Progenitor cell of endocrine pancreas (in vitro differentiated cells): ENCODE measurements at places on chromosomes 2 and 18. TPM values are rescaled to one million over a fixed set of nuclear protein-coding genes. Genes with fewer than 3 reads are reported as not detected.

The PLEKHB2 gene
- total RNA-seq = 38.8 and 40.9 TPM in 2 replicates

The IGFBP5 gene
- total RNA-seq = 73.9 and 75.3 TPM in 2 replicates

The ATOH8 gene
- total RNA-seq = 1.3 and 1.7 TPM in 2 replicates

- no peak overlapping the region for H3K4me3 ChIP-seq
- H3K36me3 ChIP-seq = no peaks in the 10 kb centered on the region
- no peaks in the 10 kb centered on the region for H3K27me3 ChIP-seq
Observed at GRCh38 chr18:13635046-13635445, 91.3 kb downstream of the FAM210A start.

The SCTR gene
- 33.1 and 34.9 TPM in 2 replicates for total RNA-seq

DNA sequence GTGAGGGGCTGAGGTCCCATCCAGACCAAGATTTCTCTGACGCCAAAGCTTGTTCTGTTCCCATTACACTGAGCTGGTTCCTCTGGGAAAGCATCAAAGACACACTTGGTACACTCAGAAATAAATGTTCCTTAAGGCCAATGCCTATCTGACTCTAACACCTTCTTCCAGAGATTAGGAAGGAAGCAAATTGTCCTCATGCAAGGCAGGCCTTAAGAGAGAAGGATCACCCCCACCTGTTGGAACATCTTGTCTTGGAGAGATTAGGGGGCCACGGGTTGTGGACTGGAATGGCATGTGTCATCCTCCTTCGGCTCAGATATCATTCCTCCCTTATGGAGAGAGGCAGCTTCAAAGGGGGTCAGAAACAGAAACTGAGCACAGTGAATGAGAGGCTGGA is 100.2 kb downstream of the ANKRD44 start:
- H3K27me3 ChIP-seq = no peaks in the 10 kb centered on the region
- H3K4me1 ChIP-seq = peaks cover 13% of the 10 kb centered on the region
- no peak overlapping the region for H3K4me3 ChIP-seq
- H3K27ac ChIP-seq = peak overlapping the region; percentile 31
- H3K36me3 ChIP-seq = no peaks in the 10 kb centered on the region

DNA sequence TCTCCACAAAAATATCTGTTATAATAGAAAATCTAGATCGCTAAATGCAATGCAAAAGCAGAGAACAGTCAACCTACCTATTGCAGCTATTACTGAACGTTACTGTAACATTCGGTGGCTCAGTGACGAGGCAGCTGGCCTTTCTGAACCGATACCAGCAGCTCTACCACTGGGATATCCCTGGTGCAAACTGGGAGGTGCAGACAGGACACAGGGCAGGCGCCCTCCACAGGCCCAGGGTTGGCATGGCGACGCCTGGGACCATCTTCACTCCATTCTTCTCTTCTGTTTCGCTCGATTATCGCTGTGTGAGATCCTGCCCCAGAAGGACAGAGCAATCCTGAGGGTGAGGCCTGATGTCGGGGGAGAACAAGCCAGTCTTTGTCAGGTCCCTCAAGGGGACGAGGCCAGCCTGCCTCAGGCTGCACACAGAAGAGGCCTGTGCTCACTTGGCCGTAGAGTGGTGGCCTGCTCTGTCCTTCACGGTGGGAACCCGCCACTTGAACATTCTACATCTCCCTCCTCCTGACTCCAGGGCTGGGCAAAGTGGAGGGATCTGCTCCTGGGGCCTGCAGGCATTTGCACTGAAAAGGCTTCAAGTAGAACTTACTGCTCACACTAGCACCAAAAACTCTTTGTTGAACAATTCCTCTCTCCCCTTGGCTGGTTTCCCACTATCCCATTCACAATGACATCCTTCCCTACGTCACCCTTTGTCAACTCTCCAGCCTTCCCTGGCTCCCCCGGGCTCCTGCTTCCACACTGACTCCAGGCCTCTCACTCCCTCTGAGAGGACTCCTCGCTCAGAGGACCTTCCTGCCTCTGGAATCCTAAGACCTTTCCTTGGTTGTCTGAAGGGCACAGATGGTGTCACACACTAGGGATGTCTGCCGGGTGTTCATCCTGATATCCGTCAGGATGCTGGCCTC is 49.7 kb downstream of the CYRIA start:
- H3K36me3 ChIP-seq = no peaks in the 10 kb centered on the region
- DNase-seq = no peak
- peaks cover 33% of the 10 kb centered on the region for H3K27me3 ChIP-seq
- no peak overlapping the region for H3K27ac ChIP-seq
- H3K4me3 ChIP-seq = no peak overlapping the region
- peaks cover 5% of the 10 kb centered on the region for H3K4me1 ChIP-seq

DNA sequence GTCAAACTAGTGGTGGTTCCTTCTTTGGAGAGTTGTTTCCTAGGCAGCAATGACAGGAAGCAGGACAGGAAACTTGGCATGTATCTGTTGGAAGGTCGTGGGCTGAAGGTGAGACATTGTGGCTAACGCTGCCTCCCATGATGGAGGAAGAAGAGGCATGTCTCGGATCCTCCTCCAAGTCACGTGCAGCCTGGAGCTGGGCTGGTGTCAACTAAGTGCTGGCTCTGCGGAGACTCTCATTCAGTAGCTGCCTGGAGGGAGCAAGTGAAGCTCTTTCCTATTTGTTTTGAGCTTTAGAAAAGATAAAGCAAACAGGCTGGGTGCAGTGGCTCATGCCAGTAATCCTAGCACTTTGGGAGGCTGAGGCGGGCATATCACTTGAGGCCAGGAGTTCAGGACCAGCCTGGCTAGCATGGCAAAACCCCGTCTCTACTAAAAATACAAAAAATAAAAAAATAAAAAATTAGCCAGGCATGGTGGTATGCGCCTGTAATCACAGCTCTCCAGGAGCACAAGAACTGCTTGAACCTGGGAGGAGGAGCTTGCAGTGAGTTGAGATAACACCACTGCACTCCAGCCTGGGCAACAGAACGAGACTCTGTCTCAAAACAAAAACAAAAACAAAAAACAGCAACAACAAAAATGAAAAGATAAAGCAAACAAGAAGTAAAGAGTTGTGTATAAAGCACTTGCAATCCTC is 28.2 kb upstream of the INO80C start:
- no peaks in the 10 kb centered on the region for H3K36me3 ChIP-seq
- no peak overlapping the region for H3K4me3 ChIP-seq
- no peak for DNase-seq
- peaks cover 12% of the 10 kb centered on the region for H3K27me3 ChIP-seq

The SPATA3 gene
- total RNA-seq = not detected in 2 replicates

GRCh38 chr2:217387776-217388387 is 528.0 kb upstream of the TNP1 start:
- no peak for DNase-seq
- H3K4me3 ChIP-seq = no peak overlapping the region
- no peak overlapping the region for H3K27ac ChIP-seq
- peaks cover 10% of the 10 kb centered on the region for H3K36me3 ChIP-seq
- H3K27me3 ChIP-seq = no peaks in the 10 kb centered on the region
- H3K4me1 ChIP-seq = peaks cover 5% of the 10 kb centered on the region

The ZNF804A gene
- total RNA-seq = not detected in 2 replicates

The SULT1C4 gene
- total RNA-seq = 31.2 and 35.5 TPM in 2 replicates

The FSIP2 gene
- 19.4 and 26.8 TPM in 2 replicates for total RNA-seq

DNA sequence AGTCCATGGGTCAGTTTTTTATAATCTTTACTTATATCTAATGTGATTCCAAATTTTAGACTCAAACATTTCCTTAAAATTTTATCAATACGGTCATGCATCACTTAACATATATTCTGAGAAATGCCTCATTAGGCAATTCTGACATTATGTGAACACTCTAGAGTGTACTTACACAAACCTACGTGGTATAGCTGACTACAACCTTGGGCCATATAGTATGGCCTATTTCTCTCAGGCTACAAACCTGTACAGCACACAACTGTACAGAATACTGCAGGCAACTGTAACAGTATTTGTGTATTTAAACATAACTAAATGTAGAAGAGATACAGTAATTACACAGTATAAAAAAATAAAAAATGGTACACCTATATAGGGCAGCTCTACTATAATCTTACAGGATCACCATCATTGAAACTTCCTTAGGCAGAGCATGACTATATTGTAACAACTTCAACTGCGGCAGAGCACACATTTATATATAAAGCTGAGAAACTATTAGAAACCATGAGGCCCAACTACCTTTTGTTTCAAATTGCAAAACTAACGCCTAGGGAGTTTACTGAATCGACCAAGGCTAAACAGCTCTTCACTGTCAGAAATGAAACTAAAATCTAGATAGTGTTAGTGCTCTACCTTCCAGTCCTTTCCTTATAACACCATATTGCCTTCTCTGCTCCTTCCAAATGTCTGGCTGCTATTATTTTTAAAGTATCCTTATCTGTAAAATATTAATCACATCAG is 6.9 kb downstream of the YES1 start:
- H3K4me3 ChIP-seq = no peak overlapping the region
- DNase-seq = no peak
- peaks cover 2% of the 10 kb centered on the region for H3K36me3 ChIP-seq
- H3K4me1 ChIP-seq = peaks cover 22% of the 10 kb centered on the region
- H3K27ac ChIP-seq = peak overlapping the region; percentile 17

DNA sequence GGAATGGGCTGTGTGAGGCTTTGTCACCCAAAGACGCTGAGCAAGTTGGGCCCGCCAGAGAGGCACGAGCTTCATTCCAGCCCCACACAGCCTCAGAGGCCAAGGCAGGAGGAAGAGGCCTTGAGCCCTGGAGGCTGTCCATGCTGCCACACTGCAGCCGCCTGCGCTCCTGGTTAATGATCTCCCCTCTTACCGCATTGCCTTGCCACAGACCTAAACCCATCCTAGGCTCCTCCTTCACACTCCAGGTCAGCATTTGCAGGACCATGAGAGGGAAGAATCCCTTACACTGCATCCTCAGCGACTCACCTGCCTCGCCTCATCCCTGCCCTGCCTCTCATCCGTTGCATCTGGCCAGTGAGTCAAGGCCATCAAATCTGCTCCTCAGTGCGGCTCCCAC is 24.6 kb downstream of the KIF3C start:
- peaks cover 4% of the 10 kb centered on the region for H3K36me3 ChIP-seq
- DNase-seq = no peak
- H3K27me3 ChIP-seq = no peaks in the 10 kb centered on the region

DNA sequence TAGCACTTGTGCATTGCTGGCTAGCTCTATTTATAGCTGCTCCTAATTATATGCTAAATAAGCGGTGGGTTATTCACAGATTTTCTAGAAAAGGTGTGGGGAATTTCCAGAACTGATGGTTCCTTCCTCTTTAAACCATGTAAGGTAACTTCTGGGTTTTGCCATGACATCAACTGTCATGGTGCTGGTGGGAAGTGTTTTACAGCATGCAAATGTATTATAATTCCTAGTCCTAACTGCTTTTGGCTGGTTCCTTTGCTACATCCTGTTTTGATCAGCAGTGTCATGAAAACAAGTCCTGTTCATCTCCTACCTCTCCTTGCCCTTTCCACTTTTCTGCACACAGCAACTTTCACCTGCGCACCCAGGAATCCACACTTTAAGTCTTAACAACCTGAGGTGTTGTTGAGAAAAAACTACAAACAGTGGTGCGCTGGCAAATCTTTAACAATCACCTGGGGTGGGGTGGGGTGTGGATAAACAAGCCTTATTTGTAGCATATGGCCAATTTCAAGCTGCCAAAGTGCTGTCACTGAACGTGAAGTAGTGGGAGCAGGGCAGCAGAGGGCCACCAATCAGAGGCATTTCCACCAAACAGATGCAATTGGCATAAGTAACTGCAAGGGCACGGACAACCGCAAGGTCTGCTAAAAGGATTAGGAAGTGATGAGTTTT is 33.4 kb upstream of the SKOR2 start:
- H3K27me3 ChIP-seq = peaks cover 66% of the 10 kb centered on the region
- H3K36me3 ChIP-seq = no peaks in the 10 kb centered on the region
- no peak for DNase-seq
- no peak overlapping the region for H3K4me3 ChIP-seq
- H3K4me1 ChIP-seq = peaks cover 15% of the 10 kb centered on the region
- H3K27ac ChIP-seq = no peak overlapping the region

DNA sequence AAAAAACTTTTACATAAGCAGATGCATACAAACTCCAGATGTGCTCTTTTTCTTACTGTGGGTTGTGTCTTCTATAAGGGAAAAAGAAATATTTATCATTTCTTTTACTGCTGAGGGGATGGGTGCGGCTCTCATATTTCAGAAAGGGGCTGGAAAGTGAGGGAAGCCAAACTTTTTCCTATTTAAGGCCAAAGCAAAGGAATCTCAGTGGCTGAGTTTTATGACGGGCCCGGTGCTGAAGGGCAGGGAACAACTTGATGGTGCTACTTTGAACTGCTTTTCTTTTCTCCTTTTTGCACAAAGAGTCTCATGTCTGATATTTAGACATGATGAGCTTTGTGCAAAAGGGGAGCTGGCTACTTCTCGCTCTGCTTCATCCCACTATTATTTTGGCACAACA is at the start of gene COL3A1:
TSS of gene COL3A1 (plus strand) at position 210 of the 400 bp plus-strand sequence. CDS start at position 327, 117 bp downstream.
- H3K4me3 ChIP-seq = peak within 1 kb of the TSS; percentile 6
- H3K36me3 ChIP-seq = no peaks in the 10 kb centered on the region
- H3K27me3 ChIP-seq = no peaks in the 10 kb centered on the region
- DNase-seq = no peak
- no peak within 1 kb of the TSS for H3K27ac ChIP-seq

GRCh38 chr2:145813481-145813880 is 1293.6 kb upstream of the ZEB2 start:
- peaks cover 7% of the 10 kb centered on the region for H3K4me1 ChIP-seq
- no peak for DNase-seq
- peak overlapping the region; percentile 27 for H3K27ac ChIP-seq
- no peaks in the 10 kb centered on the region for H3K36me3 ChIP-seq

The MOGAT1 gene
- 0.74 and 0.98 TPM in 2 replicates for total RNA-seq

The LRP2 gene
- 42.2 and 44.4 TPM in 2 replicates for total RNA-seq

The NYAP2 gene
- 0.10 TPM in 1 of 2 replicates, not detected in the other for total RNA-seq

GRCh38 chr2:88167740-88168139 is 2.4 kb upstream of the THNSL2 start:
- no peaks in the 10 kb centered on the region for H3K4me1 ChIP-seq
- DNase-seq = no peak
- H3K4me3 ChIP-seq = no peak overlapping the region

The GKN2 gene
- not detected in 2 replicates for total RNA-seq

The GPD2 gene
- total RNA-seq = 43.3 and 49.5 TPM in 2 replicates

- no peaks in the 10 kb centered on the region for H3K36me3 ChIP-seq
- no peak for DNase-seq
- H3K4me3 ChIP-seq = no peak overlapping the region
- peaks cover 9% of the 10 kb centered on the region for H3K27me3 ChIP-seq
Observed at GRCh38 chr18:3481696-3482210, 31.8 kb downstream of the TGIF1 start.

GRCh38 chr2:12766421-12766879 is 49.7 kb downstream of the TRIB2 start:
- no peak overlapping the region for H3K4me3 ChIP-seq
- DNase-seq = no peak
- peaks cover 39% of the 10 kb centered on the region for H3K27me3 ChIP-seq
- H3K4me1 ChIP-seq = no peaks in the 10 kb centered on the region
- no peak overlapping the region for H3K27ac ChIP-seq

DNA sequence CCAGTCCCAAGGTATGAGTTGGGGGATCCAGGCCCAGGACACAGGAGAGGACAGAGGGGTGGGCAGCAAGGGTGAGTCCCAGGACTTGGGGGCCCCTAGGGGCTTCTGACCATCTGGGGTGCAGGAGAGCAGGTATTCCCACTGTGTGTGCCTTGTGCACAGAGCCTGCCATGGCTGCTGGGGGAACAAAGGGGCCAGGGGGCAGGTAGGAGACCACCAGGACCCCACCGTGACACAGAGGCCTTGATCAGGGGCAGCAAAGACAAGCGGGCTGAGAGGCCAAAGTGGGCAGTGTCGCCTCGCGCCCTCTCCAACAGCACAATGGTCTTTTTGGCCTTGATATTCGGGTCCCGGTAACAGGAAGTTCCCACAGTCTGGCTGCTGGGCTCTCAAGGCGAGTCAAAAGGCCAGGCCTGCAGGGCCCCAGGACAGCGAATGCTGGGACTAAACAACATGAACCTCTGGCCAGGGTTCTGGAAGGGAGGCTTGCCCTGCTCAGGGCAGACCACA is 12.3 kb upstream of the GPR17 start:
- H3K4me1 ChIP-seq = peaks cover 5% of the 10 kb centered on the region
- no peak overlapping the region for H3K4me3 ChIP-seq
- DNase-seq = no peak
- H3K27ac ChIP-seq = no peak overlapping the region
- no peaks in the 10 kb centered on the region for H3K27me3 ChIP-seq
